ENCODE measurements at places on chromosomes 1 and 21.

GRCh38 chr1:55781003-55781402, 565.8 kb upstream of the USP24 start:
- no peak for DNase-seq

GRCh38 chr1:182003025-182003725, 58.3 kb downstream of the ZNF648 start:
- DNase-seq = no peak

DNA sequence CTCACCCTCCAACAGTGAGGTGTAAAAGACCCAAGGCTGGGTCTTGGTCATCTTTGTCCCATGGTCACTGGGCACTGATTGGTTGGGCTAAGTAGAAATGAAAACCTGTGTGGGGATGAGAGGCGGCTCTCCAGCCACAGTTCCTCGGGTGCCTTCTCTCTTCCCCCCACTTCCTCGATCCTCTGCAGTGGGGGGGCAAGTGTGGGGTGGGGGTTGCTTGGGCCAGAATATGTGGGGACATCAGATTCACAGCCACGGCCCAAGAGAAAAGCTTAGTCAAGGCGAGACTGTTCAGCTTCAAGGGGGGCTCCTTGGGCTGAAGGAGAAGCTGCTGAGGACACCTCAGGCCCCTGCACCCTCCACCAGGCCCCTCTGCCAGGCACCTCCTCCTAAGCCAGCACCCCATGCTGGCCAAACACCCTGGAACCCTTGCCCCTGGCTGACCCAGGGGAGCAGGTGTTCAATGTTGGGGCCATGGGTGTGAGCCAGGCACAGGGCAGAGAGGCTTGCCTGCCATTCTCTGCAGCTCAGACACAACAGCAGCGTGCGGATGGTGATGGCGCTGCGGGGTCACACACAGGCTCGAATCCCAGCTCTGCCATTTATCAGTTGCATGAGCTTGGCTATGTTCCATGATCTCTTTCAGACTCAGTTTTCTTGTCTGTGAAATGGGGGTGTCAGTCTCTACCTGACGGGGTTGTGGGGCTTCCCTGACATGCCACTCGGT, 21.0 kb upstream of the TNFRSF1B start:
- no peak for DNase-seq

- no peak for DNase-seq
These were observed 76.6 kb downstream of the DMRTB1 start for GRCh38 chr1:53535846-53536245.

DNA sequence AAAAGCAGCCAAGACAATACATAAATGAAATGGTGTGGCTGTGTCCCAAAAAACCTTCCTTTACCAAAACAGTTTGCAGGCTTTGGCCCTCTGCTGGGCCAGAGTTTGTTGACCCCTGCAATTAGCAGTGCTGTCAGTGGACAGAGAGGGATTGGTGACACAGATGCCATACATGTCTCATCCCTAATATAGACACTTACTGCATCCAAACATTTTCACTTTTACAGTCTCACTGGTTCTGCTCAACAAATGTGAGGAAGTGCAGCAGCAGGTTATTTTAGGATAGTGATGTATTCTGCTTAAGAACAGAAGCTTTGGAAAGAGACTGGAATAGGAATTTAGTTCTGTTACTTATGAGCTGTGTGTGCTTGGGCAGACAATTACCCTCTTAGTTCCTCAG, 462.8 kb upstream of the LRRC7 start:
- DNase-seq = no peak

GRCh38 chr1:22216966-22217365, 74.1 kb upstream of the WNT4 start:
- no peak for DNase-seq

DNA sequence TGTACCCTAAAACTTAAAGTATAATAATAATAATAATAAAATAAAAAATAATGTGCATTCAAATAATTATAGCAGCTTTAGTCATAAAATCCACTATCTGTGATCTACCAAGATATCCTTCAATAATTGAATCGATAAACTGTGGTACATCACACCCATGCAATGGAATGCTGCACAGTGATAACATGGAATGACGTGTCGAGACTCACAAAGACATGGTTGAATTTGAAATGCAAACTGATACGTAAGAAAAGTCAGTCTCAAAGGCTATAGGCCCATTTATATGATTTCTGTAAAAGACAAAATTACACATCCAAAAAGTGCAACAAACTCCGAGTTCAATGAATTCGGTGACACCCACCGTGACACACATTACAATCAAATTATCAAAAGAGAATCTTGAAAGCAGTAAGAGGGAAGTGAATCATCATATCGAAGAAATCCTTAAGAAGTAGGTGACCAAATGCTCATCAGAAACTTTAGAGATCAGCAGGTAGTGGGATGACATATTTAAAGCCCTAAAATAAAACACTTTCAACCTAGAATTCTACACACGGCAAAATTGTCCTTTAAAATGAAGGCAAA, 5.2 kb upstream of the SPRR2E start:
- no peak for DNase-seq

DNA sequence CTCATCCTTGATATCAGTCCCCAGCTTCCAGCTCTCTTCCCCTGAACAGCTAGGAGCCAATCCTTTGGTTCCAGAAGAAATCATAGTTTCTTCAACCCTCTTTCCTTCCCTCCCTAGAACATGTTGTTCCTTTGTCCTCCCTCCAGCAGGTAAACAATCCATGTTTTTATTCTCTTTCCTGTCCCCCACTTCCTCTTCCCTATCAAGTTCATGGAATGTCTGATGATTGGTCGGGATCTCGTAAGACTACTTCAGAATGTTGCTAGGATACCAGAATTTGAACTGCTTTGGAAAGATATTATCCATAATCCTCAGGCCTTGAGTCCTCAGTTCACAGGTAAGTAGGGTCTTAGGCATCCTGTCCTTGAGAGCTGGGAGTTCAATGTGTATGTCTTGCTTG, 23.1 kb upstream of the SLC27A3 start:
- no peak for DNase-seq

GRCh38 chr1:67909776-67910175, 76.5 kb upstream of the GNG12 start:
- DNase-seq = no peak

Measured in stimulated activated CD4-positive, alpha-beta T cell treated with anti-CD3 and anti-CD28 coated beads, Interleukin-2, amount 100 ng/mL, for 48 hours (primary cell).